ENCODE measurements at places on chromosomes 16 and 17.

GRCh38 chr17:56880133-56880532 lies 33.7 kb downstream of the TRIM25 start:
- no peak for DNase-seq

DNA sequence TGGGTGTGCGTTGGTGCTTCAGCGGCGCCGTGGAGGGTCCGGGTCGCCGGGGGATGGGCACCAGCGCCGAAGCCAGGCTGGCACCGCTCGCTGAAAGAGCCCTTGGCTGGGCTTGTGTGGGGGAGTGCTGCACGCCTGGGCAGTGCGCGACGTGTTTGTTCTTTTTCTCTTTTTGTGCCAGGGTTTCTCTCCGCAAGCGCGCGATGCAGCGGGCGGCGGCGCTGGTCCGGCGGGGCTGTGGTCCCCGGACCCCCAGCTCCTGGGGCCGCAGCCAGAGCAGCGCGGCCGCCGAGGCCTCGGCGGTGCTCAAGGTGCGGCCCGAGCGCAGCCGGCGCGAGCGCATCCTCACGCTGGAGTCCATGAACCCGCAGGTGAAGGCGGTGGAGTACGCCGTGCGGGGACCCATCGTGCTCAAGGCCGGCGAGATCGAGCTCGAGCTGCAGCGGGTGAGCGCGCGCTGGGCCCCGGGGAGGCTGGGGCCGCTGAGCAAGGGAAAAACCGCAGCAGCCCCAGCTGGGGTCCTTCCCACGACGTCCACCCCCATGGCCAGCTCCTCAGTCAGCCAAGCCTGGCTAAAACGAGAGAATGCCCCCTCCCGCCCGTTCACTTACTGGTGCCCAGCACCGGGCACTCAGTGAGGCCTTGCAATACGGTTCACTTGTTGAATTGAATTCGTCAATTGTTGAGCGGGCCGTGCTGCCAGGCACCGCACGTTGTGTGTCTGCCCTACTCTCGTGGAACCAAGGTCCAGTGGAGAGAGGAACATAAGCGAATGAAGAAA lies 541 bp downstream of the GPT2 start:
- DNase-seq, result no peak

- DNase-seq, result no peak
Measured at GRCh38 chr16:8798535-8799157, 1.0 kb downstream of the PMM2 start.

GRCh38 chr17:16922386-16923096 lies 49.4 kb downstream of the TNFRSF13B start:
- no peak for DNase-seq

- no peak for DNase-seq
Measured at GRCh38 chr17:34366529-34367107, 3.6 kb upstream of the CCL1 start.

DNA sequence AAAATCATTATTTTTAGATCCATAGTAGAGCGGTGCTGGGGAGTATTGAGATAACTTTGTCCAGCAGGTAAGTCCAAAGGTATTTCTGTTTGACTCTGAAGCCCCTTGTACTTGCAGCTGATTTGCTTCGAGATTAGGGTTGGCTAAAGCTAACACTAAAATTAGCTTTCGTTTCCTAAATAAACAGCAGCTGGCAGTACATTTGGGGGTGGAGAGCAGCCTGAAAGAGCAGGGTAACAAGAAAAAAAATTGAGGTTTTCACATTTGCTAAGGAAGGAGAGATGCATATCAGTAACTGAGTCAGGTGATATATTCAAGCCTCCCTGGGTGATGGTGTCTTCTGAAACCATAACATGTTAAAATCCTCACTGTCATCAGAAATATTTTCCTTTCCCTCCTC lies 37.4 kb upstream of the TMC5 start:
- DNase-seq, result no peak

GRCh38 chr16:84629580-84629979 lies 11.7 kb upstream of the COTL1 start:
- no peak for DNase-seq

- DNase-seq, result no peak
Measured at GRCh38 chr16:11329071-11329491, 16.2 kb upstream of the RMI2 start.

DNA sequence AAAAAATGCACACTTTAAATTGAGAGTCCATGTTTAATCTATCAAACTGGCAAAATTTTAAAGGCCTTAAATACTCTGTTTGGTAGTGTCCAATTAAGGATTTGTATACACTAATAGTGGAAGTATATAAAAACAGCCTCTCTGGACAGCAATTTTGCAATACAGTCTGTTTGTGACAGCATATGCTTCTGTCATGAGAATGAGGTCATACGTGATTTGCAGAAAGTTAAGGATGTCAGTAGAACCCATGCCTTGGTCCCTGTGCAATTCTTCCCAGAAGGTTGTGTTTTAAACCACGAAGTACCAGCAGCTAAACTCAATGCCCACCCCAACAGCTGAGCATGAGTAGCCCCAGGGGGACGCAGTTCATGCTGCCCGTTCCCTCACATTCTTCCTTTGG lies 78.4 kb downstream of the AIPL1 start:
- no peak for DNase-seq

- no peak for DNase-seq
Measured at GRCh38 chr16:85579923-85580580, 33.1 kb upstream of the GSE1 start.

DNA sequence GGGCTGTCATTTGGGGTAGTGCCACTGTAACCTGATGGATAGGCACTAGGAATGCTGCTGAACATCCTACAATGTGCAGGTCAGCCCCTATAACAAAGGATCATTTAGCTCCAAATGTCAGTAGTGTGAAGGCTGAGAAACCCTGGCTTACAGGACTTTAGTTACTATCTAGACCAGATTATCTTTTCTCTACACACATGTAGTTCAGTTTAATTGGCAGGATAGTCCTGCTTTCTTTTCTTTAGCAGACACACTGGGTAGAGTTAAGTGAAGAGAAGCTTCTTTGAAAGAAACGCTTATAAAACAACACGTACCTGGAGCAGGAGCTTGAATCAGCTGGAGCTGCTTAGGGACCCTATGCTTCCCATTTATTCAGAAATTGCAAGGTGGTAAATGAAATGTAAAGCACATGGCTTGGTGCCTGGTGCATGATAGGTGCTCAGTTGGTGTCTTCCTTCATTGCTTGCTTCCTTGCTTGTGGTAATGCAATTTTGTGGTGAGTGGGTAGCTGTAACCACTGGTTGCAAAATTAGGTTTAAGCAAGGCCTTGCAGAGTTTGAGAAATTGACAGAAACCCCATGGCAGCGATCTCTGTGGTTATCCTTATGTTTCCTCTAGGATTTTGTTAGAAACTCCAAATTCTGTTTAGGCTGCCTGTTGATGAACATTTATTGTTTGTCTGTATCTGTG lies 9.4 kb downstream of the METTL9 start:
- DNase-seq, result no peak

DNA sequence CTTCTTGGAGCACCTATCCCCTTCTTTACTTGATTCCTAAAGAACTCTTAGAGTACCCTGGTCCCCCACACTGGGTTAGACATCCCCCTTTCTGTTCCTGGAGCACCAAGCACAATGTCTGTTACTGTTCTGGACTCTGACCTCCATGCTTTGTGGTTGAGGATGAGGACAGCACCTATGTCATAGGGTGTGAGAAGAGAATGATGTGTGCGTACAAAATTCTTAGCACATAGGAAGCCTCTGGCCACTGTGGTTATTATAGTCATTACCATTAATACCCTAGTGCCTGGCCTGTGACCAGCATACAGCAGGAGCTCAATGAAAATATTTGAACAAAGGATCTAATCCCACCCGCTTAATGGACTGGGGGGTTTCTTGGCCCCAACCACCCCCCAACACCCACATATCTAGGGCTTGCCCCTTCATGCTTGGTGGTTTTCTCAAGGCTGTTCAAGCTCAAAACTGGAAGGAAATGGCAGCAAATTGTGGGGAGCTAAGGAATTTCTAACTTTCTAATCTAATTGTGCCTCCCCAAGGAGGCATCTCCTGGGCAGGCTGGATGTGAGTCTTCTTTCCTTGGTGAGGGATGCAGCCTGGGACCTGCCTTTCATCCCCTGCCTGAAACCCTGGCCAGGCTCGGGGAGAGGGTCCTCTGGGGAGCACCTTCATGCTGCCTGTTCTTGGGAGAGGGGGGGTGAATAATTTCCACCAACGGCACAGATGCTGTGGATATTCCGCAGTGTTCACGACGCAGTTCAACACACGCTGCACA lies 1.5 kb upstream of the CMIP start:
- no peak for DNase-seq

GRCh38 chr16:79037521-79038373 lies 562.8 kb downstream of the MAF start:
- DNase-seq, result no peak

GRCh38 chr17:11550431-11550830 lies 47.8 kb upstream of the DNAH9 start:
- DNase-seq, result no peak

DNA sequence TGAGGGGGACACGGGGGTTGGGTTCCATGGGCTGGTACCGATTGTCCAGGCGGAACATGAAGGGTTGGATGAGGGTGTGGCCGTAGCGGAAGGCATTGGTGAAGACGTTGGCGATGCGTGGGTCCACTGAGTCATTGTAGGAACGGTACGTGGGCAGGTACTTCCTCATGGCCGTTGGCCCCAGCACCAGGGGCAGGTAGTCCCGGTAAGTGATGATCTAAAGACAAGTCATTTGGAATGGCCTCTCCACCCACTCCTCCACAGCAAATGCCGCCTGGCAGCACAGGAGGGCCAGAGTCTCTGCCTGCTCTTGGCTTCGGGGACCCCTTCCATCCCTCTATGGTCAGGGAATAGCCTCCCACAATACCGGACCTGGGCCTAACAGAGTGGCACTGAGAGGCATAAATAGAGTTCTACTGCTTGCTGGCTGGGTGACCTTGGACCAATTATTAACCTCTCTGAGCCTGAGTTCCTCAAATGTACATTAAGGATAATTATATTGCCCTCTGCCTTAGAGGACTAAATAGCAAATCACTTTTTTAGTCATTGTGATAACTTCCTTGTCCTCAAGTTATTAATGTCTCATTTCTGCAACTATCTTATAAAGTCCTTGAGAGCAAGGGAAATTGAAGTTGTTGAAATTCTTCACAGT lies 7.2 kb downstream of the MPO start:
- DNase-seq, result no peak

DNA sequence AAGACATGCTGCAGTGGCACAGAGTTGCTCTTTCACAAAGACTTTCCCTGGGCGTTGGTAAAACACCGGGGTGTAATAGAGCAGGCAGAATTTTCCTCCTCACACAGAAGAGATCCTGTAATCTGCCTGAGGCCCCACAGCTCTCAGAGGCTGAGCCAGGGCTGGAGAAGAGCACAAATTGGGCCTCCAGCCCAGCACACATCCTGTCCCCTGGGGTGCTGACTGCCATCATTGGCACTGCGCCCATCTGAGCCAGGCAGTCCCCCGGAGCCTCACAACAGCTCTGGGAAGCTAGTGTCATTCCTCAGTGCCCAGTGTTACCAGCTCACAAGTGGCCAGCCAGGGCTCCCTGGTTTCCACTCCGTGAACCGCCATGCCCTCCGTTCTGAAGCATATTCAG lies 119.4 kb downstream of the SOCS1 start:
- no peak for DNase-seq

DNA sequence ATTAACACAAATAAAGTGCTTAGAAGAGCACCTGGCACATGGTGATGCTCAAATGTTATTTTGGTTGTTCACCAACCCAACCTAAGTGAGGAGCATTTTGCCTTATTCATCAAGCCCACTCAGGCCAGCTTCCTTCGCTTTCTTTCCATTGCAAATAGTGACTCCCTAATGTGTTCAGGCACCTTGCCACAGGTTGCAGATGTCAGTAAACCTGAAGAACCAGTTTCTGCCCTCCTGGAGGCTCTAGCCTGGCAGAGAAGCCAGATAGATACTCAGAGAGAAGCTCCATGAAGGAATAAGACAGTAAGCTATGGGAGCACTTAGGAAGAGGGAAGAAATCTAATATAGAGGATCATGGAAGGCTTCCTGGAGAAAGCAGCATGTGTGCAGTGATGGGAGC lies 23.9 kb downstream of the GPR139 start:
- no peak for DNase-seq

DNA sequence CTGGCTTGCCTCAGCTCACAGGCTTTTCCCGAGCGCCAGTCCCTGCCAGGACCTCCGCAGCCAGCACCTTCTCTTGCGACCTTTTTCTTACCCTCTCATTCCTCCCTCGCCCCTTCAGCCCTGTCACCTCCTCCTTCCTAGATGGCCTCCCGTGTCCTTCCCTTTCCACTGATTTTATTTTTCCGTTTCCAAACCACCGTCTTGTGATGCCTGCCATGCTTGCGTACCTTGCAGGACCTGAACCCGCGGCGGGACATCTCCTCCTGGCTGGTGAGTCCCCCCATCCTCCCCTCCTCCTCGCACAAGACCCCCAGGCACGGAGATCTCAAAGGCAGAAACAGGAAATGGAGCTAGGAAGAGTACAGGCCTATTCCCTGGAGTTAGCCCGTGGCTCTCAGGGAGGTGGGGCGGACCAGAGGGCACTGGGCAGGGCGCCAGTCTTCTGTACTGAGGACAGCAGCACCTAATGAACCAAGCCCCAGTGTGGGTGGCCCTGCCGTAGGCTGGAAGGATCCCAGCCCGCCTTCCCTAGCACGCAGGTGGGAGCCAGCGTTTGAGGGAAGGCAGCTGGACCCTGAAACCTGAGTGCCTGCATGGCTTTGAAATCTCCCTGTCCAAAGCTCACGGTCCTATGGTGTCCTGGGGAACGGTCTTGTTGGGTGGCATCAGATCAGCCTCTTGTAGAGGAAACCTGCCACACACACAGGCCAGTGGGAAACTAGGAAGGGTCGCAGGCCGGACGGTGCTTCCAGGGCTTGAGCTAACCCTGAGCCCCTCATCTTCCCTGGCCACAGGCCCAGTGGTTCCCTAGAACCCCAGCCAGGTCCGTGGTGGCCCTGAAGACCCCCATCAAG lies 612 bp downstream of the CISD3 start:
- no peak for DNase-seq

DNA sequence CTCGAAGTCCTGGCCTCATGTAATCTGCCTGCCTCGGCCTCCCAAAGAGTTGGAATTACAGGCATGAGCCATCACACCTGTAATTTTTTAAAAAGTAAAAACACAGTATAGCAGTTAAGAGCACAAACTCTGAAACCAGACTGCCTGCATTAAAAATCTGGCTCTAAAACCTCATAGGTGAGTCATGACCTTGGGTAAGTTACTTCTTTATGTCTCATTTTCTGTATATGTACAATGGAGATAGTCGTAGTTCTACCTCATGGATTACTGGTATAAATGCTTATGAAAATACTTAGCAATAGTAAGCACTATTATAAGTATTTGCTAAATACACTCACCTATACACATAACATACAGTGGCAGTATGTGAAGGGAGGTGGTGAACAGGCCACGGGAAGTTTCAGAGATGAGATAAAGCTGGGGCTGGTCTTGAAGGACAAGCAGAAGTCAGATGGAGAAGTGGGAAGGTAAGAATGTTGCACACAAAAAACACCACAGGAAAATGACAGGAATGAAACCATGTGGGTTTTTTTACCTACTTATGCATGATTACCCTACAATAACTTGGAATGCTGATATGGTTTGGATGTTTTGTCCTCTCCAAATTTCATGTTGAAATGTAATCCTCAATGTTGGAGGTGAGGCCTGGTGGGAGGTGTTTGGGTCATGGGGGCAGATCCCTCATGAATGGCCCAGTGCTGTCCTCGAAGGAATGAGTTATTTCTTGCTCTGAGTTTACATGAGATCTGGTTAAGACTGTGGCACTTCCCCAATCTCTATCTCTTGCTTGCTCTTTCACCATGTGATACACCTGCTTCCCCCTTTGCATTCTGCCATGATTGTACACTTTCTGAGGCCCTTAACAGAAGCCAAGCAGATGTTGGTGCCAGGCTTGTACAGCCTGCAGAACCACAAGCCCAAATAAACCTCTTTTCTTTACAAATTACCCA lies 33.9 kb downstream of the ZNF652 start:
- no peak for DNase-seq

Measured in stimulated activated CD8-positive, alpha-beta memory T cell treated with anti-CD3 and anti-CD28 coated beads, Interleukin-7, amount 100 ng/mL, for 48 hours (primary cell).